ENCODE measurements at places on chromosomes 12 and 14. TPM values are rescaled to one million over a fixed set of nuclear protein-coding genes. Genes with fewer than 3 reads are reported as not detected.

- DNase-seq: no peak
These were observed 113.1 kb upstream of the FOXG1 start for GRCh38 chr14:28653521-28653920.

DNA sequence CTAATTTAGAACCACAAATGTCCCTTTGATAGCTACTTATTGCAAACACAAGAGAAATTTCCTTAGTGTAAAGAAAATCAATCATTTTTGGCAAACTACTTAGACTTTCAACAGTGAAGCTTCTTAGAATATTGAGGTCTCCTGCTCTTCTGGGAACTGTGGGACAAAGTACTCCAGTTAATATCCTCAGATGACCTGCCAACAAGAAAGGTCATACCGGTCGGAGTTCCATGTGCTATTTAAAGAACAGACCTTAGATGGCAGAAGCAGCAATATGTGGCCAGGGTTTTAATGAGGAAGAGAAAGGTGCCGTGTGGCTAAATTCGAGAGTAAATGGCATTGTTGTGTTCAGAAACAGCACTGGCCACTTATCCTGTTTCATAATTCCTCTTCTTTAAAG, 114.7 kb upstream of the AMIGO2 start:
- DNase-seq: no peak

- DNase-seq: no peak
These were observed 5.9 kb upstream of the PDE1B start for GRCh38 chr12:54543526-54543925.

The FOXG1 gene
- total RNA-seq: 0.06 TPM

The C1QL4 gene
- total RNA-seq: not detected

All from epithelial cell of proximal tubule (primary cell).